ENCODE measurements at places on chromosomes 3 and 15. TPM values are rescaled to one million over a fixed set of nuclear protein-coding genes. Genes with fewer than 3 reads are reported as not detected.

The SSUH2 gene
- 3.7 TPM for total RNA-seq

The PARP15 gene
- 1.4 TPM for total RNA-seq

The CAPN3 gene
- total RNA-seq = 21.5 TPM

The PLIN1 gene
- 0.77 TPM for total RNA-seq

The LHFPL4 gene
- 0.14 TPM for total RNA-seq

- no peak for DNase-seq
These were observed 195.4 kb upstream of the WNT5A start for GRCh38 chr3:55682461-55682860.

DNA sequence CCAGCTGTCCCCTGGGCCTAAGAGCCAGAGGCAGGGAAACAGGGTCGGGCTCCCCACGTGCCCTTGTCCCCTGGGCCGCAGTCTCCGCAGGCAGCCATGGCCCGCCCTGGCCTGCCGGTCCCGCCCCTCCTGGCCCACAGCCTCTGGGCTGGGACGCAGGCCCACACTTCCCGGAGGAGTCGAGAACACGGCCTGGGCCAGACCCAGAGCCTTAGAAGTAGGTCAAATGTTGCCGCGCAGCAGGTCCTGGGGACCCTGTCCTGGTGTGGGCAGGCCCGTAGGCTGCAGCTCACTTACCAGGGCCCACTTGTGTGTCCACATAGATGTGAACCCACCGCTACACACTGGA, 4.3 kb upstream of the MYL3 start:
- DNase-seq = peak; percentile 67

DNA sequence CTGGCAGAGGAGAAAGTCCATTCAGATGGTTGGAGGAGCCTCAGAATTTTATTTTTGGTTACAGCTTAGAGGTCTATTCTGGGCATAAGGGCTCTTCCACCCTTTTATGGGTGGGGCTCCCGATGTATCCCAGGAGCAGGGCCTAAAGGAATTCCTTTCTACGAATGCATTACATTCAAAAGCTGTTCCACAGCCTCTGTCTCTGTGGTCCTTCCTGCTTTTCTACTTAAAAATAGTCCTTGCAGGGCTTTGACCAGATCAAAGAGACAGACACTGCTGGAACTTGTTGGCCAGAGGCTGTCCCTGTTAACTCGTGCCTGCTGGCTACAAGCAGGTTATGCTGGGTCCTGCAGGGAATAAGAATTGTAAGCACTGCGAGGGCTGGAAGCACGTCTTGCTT, 14.4 kb upstream of the NOX5 start:
- no peak for DNase-seq

- DNase-seq = no peak
These were observed 2.0 kb upstream of the GANC start for GRCh38 chr15:42270996-42271395.

DNA sequence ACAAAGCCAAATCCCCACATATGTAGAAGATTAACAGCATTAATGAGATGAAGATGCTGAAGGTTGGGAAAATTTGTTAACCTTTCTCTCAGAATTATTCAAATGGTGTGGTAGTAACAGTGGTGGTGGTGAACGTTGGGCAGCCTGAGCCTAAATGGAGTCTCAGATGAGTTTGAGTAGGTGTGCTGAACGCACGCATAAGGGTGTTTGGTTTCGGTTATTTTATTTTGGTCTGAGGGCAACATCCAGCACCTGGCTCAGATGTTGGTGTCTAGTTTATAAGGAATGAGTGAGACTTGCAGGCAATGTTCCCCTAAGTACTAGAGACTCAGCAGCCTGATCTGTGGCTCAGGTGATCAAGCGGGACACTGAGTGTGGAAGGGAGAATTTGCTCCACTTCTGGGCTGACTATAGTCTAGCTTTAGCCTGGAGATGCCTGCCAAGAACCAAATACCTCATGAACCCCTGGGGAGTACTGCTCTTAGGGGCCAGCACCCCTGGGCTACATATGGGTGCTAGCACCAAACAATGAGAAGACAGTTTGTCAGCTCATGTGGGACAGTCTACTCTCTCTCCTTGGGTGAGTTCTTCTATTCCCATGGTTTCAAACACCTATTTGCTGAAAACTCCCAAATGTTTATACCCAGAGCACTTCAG, 39.5 kb upstream of the ATP2C1 start:
- DNase-seq = no peak

DNA sequence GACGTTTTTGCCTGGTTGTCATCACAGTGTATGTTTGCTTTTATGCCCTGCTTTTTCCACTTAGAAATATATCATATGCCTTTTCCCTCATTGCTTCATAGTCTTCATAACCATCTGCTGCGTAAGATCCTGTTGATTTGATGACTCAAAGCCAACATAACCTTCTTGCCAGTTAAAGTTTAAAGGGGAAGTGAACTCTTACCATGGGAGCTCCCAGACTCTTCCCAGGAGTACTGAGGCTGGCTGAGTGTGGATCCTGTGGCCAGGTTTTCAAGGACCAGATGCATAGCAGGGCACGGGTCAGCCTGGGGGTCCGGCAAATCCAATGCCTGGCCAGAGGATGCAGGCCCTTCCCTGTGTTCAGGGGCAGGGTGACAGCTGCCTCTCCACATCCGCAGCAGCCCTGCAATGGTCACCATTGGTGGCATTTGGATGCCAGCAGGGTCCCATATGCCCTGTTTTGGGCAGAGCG, 42.0 kb upstream of the SACM1L start:
- DNase-seq = peak; percentile 37

DNA sequence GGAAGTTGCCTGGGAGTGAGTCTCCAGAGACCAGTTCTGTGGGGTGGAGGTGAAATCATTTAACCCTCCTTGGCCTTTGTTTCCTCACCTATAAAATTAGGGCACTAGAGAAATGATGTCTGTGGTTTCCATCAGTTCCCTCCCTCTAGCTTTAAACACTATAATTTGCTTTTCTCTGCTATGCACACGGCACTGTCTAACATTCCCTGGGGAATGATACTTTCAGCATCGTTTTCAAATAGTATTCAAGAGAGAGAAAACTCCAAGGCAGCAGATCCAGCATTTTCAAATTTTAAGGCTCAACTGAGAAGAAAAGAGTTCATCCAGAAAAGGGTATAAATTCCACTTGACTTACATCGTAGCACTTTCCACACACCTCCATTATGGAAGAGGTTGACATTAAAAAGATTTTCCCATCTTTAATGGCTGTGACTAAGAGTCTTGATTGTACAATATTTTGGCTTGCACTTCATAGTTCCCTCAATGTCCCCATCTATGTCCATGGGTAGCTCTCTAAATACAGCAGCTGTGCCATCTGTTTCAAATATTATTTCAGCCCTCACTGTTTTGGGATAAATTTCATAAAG, 137.7 kb upstream of the ZPLD1 start:
- no peak for DNase-seq

DNA sequence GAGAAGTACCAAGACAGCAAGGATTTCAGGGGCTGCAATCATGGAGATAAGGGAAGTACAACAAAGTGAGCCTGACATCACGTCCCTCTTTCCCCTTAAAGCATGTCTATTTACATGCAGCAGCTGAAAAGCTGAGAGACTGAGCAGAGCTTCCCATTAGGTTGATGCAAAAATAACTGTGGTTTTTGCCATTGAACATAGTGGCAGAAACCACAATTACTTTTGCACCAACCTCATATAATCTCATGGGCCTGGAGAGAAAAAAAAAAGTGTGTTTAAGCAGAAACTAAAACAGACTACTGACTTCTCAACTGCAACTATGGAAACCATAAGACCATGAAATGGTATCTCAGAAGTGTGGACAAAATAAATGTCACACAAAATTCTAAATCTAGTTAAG, 48.3 kb downstream of the CCDC12 start:
- no peak for DNase-seq

GRCh38 chr15:79635149-79635771, 203.1 kb downstream of the MINAR1 start:
- no peak for DNase-seq

- DNase-seq = peak; percentile 94
These were observed 14.4 kb upstream of the MRPS22 start for GRCh38 chr3:139329364-139329850.
